ENCODE measurements at places on chromosomes 4 and X. TPM values are rescaled to one million over a fixed set of nuclear protein-coding genes. Genes with fewer than 3 reads are reported as not detected.

GRCh38 chr4:90537491-90537890 is 410.3 kb downstream of the CCSER1 start:
- DNase-seq: no peak

The RFC1 gene
- total RNA-seq: 40.1 TPM

- no peak for DNase-seq
These were observed 70.3 kb downstream of the ARL9 start for GRCh38 chr4:56575820-56576429.

The INTS6L gene
- total RNA-seq: 28.8 TPM

GRCh38 chr4:89463341-89463740 is 155.7 kb upstream of the GPRIN3 start:
- no peak for DNase-seq

The GSPT2 gene
- 2.8 TPM for total RNA-seq

The IGBP1 gene
- total RNA-seq: 50.7 TPM

The MFAP3L gene
- 57.5 TPM for total RNA-seq

DNA sequence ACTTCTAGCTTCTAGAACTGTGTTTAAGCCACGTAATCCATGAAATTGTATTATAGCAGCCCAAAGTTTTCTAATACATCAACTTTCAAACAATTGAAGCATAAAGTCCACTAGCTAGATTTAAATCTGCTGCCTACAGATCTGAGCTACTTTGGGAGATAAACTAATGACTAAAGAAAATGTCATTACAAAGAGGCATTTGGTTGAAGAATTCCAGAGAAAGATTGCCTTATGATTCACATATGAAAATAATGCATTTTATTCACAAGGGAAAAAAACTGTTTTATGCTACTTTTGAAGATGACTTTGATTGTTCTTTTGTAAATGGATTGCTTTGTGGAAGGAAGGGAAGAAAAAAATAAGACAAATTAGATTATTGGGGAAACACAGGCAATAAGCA is 124.1 kb upstream of the SLIT2 start:
- DNase-seq: no peak

The TLR3 gene
- total RNA-seq: 3.1 TPM

The IBSP gene
- not detected for total RNA-seq

GRCh38 chrX:49029876-49030275 is 13.3 kb downstream of the TFE3 start:
- no peak for DNase-seq

The DCAF8L2 gene
- not detected for total RNA-seq
